ENCODE measurements at places on chromosomes 2 and 18.
A peak's percentile ranks its signal among the peaks of the same experiment; 100 is the strongest.

DNA sequence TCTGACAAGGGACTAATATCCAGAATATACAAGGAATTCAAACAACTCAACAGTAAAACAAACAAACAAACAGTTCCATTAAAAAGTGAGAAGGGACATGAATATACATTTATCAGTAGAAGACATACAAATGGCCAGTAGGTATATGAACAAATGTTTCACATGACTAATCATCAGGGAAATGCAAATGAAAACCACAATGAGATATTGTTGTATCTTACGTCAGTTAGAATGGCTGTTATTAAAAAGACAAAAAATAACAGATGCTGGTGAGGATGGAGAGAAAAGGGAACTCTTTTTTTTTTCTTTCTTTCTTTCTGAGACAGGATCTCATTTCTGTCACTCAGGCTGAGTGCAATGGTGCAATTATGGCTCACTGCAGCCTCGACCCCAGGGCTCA lies 175.5 kb downstream of the CAMKMT start:
- no peak for DNase-seq

DNA sequence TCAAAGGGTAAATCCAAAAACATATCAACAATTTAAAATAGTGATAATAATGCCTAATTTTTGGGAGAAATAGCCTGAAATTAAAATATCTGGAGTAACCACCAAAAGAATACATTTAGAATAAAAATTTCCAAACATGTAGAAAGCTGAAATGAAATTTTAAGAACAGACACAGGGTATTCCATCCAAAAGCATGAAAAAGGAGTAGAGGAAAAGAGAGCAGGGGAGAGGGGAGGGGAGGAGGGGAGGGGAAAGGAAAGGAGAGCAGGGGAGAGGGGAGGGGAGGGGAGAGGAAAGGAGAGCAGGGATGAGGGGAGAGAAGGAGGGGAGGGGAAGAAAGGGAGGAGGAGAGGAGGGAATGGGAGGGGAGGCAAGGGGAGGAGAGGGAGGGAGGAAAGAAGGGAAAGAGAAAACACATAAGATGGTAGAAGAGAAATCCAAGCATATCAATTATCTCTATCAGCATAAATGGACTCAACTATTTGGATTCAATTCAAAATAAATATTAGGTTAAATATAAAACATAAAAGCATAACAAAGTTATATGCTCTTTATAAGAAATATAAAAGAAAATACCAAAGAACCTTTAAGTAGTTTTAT lies 141.1 kb downstream of the ZNF385B start:
- no peak for DNase-seq

- DNase-seq, result no peak
These were observed 1132.5 kb upstream of the CELF4 start for GRCh38 chr18:38698088-38698487.

- no peak for DNase-seq
These were observed 37.9 kb downstream of the MTERF4 start for GRCh38 chr2:241064008-241064801.

DNA sequence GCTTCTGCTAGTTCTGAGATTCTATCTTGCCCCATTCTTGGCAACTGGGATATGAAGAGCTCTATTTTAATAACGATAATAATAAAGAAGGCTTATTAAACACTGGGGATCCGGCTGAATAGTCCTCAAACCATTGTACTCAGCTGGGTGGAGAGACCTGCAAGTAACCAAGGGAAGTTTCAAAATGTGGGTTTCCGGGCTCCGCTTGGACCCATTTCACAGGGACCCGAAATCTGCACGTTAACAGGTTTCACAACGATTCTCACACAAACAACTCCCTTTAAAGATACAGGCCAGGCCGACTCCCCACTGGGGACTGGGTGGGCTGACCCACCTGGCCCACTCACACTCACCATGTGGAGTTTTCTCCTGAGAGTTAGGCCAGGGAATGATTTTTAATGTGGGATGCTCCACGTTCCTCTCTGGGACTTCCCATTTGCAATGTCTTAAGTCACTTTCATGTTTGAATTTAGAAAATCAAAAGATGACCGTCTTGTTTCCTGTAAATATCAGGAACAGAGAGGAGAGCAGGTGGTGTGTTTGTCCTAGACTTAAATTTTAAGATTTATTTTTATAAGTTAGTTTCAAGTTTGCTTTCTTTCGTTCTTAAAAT lies 96.3 kb downstream of the SH3RF3 start:
- DNase-seq, result peak; percentile 15

DNA sequence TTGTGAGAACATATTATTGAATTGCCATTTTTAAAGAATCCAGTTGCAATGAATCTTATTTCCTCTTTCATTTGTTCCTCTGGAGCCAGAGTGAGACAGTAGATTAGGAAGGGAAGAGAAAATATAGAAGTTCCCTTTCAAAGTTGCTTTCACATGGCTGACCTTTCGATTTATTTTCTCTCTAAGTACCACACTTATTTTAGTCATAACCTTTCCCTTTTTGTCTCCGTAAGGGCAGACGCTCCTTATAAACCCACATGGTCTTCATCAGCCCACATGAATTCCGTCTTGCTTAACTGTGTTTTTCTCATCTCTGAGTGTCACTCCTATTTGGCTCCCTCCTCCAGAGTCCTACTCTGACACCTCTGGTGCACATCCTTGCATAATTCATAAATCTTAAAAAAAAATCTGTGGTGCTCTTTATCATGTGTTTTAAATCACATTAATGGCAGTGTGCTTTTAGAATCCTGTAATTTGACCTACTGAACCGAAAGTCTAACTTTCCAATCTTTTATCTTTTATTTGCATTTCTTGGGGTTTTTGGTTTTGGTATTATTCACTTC lies 38.5 kb upstream of the ZNF396 start:
- DNase-seq, result no peak

- DNase-seq, result no peak
These were observed 50.0 kb downstream of the XRCC5 start for GRCh38 chr2:216159144-216159543.

GRCh38 chr2:174682578-174683391 lies 81.5 kb downstream of the CHRNA1 start:
- peak; percentile 84 for DNase-seq

DNA sequence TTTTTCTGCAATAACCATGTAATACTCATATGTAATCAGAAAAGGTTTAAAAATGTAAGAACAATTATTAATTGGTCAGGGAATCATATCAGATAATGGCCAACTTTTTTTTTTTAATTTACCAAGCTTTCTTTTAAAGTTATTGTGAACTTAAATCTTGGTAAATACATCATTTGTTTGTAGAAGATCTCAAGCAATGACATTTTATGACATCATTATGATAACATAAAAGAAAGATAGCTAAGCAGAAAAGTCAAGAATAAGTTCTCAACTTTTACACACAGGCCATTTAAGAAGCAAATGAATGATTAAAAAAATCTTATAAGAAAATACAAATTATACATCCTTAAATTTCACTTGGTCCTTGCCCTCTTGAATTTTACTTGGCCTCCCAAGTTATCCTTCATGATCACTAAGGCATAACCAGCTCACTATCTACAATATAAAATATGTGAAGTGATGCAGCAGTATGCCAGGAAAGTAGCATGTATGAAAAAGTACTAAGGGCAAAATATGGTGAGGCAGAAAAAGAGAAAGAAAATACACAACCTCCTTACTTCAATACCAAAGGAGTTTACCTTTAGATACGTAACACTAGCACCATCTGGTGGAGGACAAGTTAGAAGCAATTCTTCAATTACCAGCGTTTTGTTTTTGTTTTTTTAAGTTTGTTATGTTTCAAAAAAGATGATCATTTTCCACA lies 116.6 kb downstream of the SRBD1 start:
- no peak for DNase-seq

GRCh38 chr2:130894326-130894942 lies 57.7 kb downstream of the ARHGEF4 start:
- DNase-seq, result no peak

GRCh38 chr2:30664761-30665358 lies 142.4 kb downstream of the CAPN13 start:
- DNase-seq, result peak; percentile 29

DNA sequence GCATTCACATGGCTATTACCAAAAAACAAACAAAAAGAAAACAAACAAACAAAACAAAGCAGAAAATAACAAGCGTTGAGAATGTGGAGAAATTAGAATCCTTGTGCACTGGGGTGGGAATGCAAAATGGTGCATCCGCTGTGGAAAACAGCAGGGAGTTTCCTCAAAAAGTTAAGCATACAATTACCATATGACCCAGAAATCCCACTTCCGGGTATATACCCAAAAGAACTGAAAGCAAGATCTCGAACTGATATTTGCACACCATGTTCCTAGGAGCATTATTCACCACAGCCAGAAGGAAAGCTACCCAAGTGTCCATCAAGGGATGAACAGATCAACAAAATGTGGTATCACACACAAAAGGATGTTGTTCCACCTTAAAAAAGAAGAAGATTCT lies 17.9 kb upstream of the TEX51 start:
- no peak for DNase-seq

- DNase-seq, result no peak
These were observed 896.7 kb upstream of the ZEB2 start for GRCh38 chr2:145416640-145417039.

GRCh38 chr2:18791172-18791797 lies 201.9 kb upstream of the NT5C1B start:
- DNase-seq, result no peak

- no peak for DNase-seq
These were observed 215.4 kb upstream of the HNRNPA3 start for GRCh38 chr2:176997074-176997791.

All from ecto neural progenitor cell (in vitro differentiated cells).